ENCODE measurements at places on chromosomes 12 and 14. TPM values are rescaled to one million over a fixed set of nuclear protein-coding genes. Genes with fewer than 3 reads are reported as not detected.

DNA sequence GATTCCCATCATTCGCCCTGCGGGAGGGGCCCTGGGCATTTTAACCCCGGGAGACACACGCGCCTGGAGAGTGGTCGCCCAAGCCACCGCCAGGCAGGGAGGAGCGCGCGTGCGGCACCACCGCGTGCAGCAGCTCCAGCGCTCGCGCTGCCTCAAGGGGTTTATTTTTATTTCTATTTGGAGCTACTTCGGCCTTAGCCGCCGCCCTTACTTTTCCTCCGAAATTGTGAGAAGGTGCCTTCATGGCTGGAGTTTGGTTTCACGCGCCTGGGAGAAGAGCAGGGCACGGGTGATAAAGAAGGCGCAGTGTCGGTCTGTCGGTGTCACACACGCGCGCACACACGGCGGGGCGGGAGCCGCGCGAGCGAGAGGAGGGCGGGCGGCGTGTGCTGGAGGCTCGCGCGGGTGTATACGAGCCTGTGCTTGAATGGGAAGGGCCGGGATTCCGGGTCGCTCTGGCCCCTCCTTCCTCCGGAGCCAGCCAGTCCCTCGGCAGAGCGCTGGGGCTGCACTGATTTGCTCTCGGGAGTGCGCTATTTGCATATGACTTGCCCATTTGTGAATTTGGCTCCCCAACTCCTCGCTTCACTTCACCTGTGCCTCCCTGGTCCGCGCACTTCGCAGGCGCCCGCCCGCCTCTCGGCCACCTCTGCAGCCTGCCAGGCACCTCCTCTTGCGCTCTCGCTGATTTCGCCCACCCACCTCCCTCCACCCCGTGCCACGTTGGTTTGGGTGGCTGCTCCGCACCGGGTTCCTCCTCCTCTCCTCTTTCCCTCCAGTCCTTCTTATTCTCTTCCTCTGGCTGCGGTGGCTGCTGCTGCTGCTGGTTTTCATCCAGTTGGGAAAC, 932.3 kb downstream of the DIO2 start:
- DNase-seq = peak; percentile 89

- no peak for DNase-seq
These were observed 38.9 kb upstream of the DICER1 start for GRCh38 chr14:95196268-95196667.

- no peak for DNase-seq
These were observed 835 bp downstream of the VEZT start for GRCh38 chr12:95218150-95219133.

DNA sequence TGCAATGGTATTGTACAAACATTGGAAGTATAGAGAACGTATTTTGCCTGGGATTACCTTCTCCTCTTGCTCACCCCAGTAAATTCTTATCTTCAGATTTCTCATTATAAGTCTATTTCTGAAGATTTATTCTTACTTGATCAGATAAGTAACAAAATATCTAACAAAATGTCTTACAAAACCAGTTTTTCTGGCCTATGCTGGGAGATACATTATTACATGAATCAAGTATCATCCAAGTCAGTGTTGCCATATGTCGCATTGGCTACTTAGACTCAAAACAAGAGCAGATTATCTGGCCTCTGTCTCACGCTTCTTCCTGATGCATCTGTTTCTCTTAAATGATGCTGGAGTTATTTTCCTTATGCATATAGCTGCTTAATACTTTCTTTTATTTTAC, 408.5 kb downstream of the CCER1 start:
- no peak for DNase-seq

DNA sequence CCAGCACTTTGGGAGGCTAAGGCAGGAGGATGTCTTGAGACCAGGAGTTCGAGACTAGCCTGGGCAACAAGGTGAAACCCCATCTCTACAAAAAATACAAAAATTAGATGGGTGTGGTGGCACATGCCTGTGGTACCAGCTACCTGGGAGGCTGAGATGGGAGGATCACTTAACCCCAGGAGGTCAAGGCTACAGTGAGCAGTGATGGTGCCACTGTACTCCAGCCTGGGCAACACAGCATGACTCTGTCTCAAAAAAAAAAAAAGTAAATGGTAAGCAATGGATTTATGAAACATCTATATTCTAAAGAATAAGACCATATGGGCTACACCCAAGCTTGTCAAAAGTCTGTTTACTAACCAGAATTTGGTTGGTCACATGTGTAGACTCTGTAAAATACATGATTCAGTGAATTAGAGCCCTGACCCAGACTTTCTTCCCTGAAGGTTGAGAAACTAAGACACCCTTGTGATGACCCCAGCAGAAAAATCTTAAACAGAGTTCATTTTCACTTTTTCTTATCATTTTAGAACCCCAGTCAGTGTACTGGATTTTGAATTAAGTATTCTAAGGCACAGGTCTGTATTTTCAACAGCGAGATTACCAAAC, 12.1 kb downstream of the FGD6 start:
- no peak for DNase-seq

- no peak for DNase-seq
These were observed 56.2 kb upstream of the NID2 start for GRCh38 chr14:52124791-52125684.

ACOT4 gene
- 0.39 TPM for total RNA-seq

Measured in aorta (tissue), 5 donors.